Upper lobe of right lung (tissue), 1 donor: ENCODE measurements at places on chromosomes 7 and 10. TPM values are rescaled to one million over a fixed set of nuclear protein-coding genes. Genes with fewer than 3 reads are reported as not detected.

DNA sequence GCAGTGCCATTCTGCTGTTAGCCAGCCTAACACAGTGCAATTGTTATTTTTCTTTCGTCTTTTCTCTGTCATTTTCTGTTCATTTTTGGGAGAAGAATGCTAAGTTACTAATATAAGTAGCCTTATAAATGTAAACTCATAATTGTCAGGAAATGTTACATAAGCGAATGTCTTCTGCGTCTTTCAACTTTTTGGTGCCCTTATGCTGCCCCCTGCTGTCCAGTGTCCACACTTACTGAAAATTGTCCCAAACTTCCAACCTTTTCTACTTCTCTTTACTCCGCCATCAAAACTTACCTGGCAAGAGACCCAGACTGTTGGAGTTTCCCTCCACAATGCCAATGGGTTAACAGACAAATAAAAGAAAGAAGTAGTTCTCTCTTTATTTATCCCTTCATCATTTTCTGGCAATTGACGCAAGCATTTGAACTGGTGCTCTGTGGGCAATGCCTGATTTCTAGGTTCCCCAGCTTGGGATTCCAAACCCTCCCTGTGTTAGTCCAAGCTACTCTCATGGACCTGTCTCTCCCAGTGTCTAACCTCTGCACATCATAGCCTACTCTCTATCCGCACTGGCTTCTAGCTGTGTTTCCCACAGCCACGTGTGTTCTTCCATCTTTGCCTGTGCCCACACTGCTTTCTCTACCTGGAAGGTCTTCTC is 21.0 kb upstream of the EPC1 start:
- DNase-seq = no peak
- peak overlapping the region; percentile 0 for H3K27ac ChIP-seq
- no peaks in the 10 kb centered on the region for H3K27me3 ChIP-seq
- no peak overlapping the region for H3K4me3 ChIP-seq

BUD31 gene
- 72.0 TPM for total RNA-seq

- no peaks in the 10 kb centered on the region for H3K27me3 ChIP-seq
- no peak for DNase-seq
- no peaks in the 10 kb centered on the region for H3K36me3 ChIP-seq
- H3K4me1 ChIP-seq = no peaks in the 10 kb centered on the region
Observed at GRCh38 chr7:26419198-26419597, 127.5 kb downstream of the SNX10 start.

ASB13 gene
- 23.0 TPM for total RNA-seq

DPYSL4 gene
- 1.7 TPM for total RNA-seq

- no peak for DNase-seq
- peaks cover 36% of the 10 kb centered on the region for H3K27me3 ChIP-seq
- no peak overlapping the region for H3K27ac ChIP-seq
- H3K36me3 ChIP-seq = no peaks in the 10 kb centered on the region
- H3K4me1 ChIP-seq = peaks cover 9% of the 10 kb centered on the region
- H3K4me3 ChIP-seq = no peak overlapping the region
Observed at GRCh38 chr7:129789652-129790051, 163.1 kb downstream of the UBE2H start.

CYTH3 gene
- 27.5 TPM for total RNA-seq

- no peak for DNase-seq
- no peaks in the 10 kb centered on the region for H3K27me3 ChIP-seq
- H3K4me3 ChIP-seq = no peak overlapping the region
- no peaks in the 10 kb centered on the region for H3K36me3 ChIP-seq
Observed at GRCh38 chr7:20952916-20953315, 166.2 kb upstream of the SP8 start.
